ENCODE measurements at places on chromosomes 11 and 22.

GRCh38 chr22:43449831-43450225, 38.0 kb downstream of the MPPED1 start:
- DNase-seq: no peak

DNA sequence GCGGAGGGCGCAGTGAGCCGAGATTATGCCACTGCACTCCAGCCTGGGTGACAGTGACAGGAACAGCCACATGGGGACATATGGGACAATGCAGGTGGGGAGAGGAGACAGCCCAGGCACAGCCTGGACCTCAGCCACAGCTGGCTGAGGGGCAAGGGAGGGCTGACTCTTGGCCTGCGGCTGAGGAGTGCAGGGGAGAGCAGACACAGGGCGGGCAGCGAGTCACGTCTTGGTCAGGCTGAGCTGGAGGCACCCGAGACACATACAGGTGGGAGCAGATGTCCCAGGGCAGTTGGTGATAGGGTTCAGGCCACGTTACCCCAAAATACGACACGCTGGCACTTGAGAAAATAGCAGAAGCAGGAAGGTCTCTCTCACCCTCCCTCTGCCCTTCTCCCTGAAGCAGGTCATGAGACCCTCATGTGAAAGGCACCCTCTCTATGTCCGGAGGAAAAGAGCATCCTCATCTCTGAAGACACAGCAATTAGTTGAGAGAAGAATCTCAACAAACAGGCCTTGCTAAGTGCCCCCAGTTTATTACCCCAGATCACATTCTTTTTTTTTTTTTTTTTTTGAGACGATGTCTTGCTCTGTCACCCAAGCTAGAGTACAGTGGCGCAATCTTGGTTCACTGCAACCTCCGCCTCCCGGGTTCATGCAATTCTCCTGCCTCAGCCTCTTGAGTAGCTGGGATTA, 10.5 kb downstream of the KIAA0930 start:
- DNase-seq: no peak

GRCh38 chr11:47523490-47524225, 29.3 kb downstream of the CELF1 start:
- DNase-seq: no peak

DNA sequence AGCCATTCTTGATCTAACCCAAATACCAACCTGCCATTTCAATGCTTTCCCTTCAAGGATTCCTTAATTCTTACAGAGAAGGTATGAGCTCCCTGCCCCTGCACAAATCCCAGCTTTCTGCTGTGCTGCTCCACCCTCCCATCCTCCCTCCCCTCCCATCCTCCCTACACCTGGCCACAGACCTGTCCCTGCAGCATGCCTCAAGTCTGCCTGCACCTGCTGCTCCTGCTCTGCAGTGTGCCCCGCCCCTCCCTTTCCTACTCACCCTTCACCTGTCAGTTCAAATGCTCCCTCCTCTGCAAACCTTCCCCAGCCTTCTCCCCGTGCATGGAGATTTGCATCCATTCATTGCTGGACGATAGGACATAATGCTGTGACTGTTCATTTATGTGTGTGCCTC, 139.9 kb upstream of the NARS2 start:
- no peak for DNase-seq

GRCh38 chr11:119432484-119433357, 9.7 kb upstream of the THY1 start:
- DNase-seq: no peak

DNA sequence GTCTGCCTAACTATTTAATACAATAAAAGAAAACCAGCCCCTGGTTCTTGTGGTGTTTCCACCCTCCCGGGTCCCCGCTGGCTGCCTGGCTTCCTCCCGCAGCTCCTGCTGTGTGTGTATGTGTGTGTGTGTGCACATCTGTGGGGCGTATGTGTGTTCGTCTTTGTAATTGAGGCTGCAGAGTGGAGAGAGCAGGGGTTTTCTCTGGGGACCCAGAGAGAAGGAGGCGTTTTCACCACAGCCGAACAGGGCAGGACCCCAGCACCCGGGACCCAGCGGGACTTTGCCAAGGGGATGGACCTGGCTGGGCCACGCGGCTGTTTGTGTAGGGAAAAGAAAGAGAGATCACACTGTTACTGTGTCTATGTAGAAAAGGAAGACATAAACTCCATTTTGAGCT, 42.7 kb downstream of the IGLL1 start:
- no peak for DNase-seq

DNA sequence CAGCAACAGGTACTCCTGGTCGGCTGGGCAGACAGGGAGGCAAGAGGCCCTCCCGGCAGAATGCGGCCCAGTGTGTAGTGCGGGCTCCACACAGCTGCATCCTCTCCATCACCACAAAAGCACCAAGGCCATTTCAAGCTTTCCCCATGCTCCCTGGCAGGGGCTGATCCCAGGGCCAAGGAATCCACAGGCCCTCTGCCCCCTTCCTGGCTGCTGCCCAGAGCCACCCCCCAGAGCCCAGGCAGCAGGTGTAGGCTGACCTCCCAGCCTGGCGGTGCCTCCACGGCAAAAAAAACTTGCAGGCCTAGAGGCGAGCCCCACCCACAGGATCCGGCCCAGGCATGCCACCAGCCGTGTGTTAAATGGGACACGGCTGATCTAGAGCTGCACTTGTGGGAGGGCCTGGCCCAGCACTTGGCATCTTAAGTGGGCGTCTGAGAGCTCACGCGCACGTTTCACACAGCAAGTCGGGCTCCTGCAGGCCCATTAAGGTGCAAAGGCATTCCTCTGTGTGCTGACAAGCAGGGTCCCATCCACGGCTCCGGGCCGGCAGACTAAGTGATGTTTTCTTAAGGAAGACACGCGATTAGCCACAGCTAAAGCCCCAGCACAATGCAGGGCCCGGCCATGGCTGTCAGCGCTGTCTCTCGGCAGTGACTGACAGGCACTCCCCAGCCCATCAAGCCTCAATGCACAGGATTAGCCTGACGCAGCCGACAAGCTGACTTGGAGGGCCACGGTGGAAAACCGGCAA, 19.8 kb upstream of the GNB1L start:
- DNase-seq: no peak

- DNase-seq: no peak
Observed at GRCh38 chr11:38014405-38014804, 1416.4 kb upstream of the RAG2 start.

All from stimulated activated CD8-positive, alpha-beta memory T cell treated with anti-CD3 and anti-CD28 coated beads, Interleukin-2, amount 100 ng/mL, for 1 hour (primary cell).